ENCODE measurements at places on chromosomes 6 and 20. TPM values are rescaled to one million over a fixed set of nuclear protein-coding genes. Genes with fewer than 3 reads are reported as not detected.

GRCh38 chr6:122114717-122115116 lies 284.7 kb upstream of the HSF2 start:
- DNase-seq, result no peak

DNA sequence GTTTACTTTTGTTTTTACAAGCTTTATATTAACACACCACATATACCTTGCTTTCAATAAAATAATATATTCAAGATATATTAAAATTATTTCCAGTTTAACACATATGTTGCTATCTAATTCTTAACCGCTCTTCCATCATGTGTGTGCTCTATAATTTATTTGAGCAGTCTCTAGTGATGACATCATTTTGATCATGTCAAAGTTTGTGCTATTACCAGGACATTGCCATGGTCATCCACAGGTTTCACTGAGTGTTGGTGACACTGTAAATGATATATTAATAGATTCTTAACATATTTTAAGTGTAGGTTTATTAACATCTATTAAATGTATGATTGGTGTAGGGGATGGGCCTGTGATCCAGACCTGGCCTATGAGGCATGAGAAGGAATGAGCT lies 17.1 kb upstream of the CST4 start:
- no peak for DNase-seq

GRCh38 chr6:25366903-25367545 lies 87.8 kb downstream of the CARMIL1 start:
- no peak for DNase-seq

GRCh38 chr6:25706314-25707014 lies 48.1 kb upstream of the SLC17A4 start:
- DNase-seq, result peak; percentile 6

GRCh38 chr6:31122791-31123706 lies 2.8 kb upstream of the CDSN start:
- no peak for DNase-seq

DNA sequence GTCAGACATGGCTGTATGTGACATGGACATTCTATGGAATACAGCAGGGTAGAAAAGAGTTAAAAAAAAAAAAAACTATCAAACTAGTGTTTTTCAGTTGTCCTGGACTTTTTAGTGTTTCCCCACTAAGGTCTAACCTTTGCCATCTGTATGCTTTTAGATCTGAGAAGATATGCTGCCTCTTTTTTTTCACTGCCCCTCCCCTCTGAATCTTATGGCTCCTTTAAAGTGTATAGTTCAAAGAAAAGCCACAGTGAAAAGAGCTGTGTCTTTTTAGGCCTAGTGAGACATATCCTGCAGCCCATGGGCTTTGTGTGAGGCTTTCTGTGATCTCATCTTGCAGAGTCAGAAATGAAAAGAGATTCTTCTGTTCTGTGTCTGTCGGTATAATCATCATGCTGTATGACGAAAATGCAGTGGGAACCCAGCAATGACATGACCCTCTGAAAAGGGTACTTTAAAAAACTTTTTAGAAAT lies 29.3 kb downstream of the ADGRG6 start:
- DNase-seq, result no peak

DNA sequence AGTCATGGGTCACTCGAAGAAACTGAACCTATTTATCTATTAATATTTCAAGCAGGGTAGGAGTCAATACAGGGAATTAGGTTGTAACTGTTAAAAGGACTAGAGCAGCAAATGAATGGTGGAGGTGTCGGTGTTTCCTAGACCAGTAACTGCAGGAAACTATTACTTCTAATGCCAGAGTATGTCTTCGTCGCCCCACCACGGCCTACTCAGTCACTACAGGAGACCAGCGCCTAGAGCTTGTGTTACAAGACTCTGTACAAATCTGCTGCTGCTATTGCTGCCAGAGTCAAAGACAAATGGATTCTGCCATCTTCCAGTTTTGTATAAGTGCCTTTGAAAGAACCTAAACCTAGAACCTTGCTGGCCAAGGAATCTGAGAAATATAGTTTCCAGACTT lies 343.9 kb downstream of the SOX4 start:
- no peak for DNase-seq

DNA sequence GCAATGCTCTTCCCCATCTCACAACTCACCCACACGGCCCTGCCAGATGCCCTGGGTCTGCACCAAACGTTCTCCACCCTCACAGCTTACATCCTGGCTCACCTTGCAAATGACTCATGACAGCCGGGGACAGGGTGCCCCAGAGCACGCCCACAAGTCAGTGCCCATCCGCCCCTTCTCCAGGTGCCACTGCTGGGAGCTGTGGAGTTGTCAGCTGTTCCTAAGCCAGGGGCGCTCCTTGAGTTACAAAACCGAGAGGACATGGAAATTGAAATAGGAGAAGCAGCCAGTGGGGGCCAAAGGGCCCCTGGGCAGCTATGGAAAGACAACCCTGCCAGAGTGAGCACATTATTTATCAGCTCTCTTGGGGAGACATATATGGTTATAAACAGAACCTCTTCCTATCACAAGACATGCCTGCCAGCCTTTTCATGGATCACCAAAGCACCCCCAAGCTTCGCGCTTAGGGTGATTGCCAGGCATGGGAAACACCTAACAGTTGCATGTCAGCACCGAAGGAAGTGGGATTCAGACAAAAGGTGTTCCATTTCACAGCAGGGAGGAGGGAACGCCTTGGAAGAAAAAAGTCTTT lies 236.8 kb downstream of the LY86 start:
- DNase-seq, result no peak

GRCh38 chr20:23227976-23228375 lies 122.6 kb upstream of the NXT1 start:
- DNase-seq, result peak; percentile 47

CPNE5 gene
- total RNA-seq, result 0.58 TPM

FERMT1 gene
- total RNA-seq, result 26.1 TPM
